ENCODE measurements at places on chromosomes 6 and 20.

GRCh38 chr20:9256393-9256792 is 187.5 kb downstream of the PLCB4 start:
- DNase-seq: no peak

GRCh38 chr6:91082311-91082832 is 495.5 kb upstream of the MAP3K7 start:
- no peak for DNase-seq

DNA sequence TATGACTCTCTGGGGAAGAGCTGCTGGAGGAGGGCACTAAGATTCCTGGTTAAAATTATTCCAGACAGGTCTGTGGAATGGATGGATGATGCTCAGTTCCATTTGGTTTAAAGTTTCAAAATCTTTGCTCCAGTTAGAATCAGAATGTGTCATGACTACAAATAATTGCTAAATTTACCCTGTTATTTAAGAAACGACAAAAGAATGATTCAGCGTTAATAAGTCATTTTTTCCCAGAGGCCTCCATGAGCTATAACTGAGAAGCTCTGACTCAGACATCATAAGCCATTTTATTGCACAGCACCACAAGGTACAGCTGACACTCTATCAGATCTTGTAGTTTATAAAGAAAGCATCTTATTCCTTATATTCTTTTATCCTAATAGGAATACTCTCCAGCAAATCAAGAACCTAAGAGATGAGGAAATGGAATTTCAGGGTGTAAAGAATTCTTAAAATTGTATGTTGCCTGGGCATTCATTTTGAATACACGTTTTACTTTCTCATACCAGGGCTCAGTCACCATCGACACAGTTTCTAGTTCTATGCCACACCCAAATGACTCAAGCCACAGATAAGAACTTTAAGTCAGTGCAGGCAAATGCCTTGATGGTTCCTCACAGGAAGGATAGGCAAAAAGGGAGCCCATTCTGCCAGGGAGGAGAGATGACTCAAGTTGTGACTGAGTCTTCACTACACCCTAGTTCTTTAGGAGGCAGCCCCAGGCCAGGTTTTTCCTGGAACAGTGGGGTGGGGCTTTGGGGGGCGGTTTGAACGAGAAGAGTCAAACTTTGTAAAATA is 636.0 kb downstream of the MMUT start:
- DNase-seq: peak; percentile 93

GRCh38 chr20:47515843-47516242 is 14.2 kb downstream of the NCOA3 start:
- no peak for DNase-seq

DNA sequence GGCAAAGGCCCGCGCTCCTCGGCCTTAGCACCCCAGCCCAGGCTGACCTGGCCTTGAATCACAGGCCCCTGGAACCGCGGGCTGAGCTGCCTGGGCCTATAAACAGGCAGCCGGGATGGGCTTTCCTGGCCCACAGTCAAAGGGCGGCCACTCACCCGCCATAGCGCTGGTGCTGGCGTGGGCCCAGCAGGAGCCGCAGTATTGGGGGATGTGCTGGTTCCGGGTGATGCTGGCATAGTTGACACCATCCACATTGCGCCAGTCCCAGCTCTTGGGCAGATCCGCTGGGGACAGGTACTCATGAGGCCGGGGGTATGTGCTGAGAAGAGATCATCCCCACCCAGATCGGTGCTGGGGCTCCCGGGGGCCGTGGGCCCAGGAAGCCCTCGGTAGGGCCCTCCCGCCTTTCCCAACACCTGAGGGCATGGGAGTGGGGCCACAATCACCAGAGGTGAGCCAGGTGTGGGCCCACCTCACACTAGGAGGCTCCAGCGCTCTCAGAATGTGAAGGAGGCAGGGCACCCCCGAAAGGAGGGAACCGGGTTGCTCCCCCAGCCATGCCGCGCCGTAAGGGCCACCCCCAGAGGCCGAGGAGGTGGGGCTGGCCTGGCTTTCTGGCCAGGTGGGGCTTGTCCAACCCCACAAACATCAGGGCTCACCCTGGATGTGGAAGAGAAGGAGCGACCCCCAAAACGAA is 739 bp downstream of the CTSZ start:
- peak; percentile 24 for DNase-seq

DNA sequence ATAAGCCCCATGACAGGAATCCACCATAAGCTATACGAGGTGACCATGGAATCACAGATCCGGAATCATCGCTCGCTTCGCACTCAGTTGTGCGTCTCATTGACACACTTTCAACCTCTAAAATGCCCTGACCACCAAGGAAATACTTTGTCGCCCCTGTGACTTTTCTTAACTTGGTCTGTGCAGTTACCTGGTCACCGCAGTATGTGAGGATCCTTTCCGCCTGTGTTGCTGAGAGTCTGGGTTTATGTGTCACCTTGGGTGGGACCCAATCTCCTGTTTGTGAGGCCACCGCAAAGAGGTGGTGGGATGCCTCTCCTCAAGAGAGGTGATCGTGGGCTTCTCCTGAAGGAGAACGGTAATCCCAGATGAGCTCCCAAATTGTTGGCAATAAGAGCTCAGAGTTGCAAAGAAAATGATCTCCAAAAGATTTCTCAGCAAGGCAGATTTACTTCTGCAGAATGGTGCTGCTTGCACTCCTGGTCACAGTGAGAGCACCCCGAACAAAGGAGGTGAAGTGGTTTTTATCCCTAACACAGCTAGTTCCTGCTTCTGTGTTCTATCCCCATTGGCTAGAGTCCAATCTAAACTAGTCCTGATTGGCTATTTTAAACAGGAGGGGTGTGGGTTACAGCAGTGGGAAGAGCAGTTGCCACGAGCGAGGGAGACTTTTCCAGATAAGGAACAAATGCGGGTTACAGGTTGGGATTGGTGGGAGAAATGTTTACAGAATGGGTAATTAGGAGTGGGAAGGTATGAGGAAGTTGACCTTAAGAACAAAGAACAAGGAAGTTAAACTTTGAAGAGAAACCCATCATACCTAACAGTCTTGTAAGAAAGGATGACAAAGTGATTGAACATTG is 9.1 kb upstream of the ZNFX1 start:
- peak; percentile 91 for DNase-seq

DNA sequence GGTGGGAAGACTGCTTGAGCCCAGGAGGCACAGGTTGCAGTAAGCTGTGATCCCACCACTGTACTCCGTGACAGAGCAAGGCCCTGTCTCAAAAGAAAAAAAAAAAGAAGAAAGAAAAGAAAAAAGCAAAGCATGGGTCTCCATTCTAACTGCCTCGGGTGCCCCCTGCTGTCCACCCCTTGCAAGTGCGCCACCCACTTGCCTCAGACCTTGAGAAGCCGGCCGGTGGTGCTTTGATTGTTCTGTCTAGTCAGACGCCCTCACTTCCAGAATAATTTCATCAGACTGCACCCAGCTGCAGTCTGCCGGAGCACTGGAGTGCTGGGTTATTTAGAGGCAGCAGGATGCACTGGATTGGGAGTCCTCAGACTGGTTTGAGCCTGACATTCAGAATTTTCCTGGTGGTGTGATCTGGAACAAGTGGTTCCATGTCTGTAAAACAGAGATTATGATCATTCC is 17.6 kb upstream of the TM9SF4 start:
- peak; percentile 66 for DNase-seq

- DNase-seq: no peak
Measured at GRCh38 chr6:14832427-14832826, 413.4 kb upstream of the JARID2 start.

- no peak for DNase-seq
Measured at GRCh38 chr6:165484178-165484889, 174.9 kb upstream of the C6orf118 start.

GRCh38 chr20:34710568-34710839 is 6.4 kb downstream of the TP53INP2 start:
- no peak for DNase-seq

DNA sequence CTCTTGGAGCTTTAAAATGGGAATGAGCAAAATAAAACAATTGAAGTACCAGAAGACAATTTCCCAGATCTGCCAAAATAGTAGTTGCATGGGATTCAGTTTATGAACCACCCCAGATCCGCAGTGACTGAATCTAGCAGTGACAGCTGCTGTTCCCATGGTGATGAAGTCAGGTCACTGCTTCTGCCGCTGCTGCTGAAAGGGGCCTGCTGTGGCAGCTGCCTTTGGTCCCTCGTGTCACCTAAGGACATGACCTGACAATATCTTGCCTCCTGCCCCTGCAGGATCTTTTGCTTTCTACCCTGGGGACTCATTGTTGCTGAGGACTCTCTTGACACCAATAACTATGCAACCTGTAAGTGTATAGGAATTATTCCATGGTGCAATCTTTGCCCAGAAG is 34.3 kb upstream of the OGFRL1 start:
- no peak for DNase-seq

DNA sequence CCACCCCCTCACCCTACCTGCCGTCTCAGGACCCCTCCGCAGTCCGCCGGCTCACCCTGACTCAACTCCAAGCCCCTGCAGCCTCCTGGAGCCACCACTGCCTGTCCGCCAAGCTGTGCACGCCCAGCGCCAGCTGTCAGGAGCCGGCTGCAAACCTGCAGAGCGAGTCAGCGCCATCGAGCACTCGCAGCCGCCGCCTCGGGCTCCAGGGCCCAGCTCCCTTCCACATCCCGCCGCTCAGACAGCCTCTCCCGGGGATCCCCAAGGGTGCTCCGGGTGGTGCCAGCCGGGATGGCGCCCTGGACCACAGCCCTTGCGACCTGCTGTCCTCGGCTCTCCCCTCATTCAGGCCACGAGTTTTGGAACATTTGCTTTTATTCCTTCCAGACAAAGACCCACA is 4.3 kb downstream of the TNNC2 start:
- DNase-seq: no peak

GRCh38 chr6:38739532-38739931 is 24.4 kb downstream of the DNAH8 start:
- no peak for DNase-seq

DNA sequence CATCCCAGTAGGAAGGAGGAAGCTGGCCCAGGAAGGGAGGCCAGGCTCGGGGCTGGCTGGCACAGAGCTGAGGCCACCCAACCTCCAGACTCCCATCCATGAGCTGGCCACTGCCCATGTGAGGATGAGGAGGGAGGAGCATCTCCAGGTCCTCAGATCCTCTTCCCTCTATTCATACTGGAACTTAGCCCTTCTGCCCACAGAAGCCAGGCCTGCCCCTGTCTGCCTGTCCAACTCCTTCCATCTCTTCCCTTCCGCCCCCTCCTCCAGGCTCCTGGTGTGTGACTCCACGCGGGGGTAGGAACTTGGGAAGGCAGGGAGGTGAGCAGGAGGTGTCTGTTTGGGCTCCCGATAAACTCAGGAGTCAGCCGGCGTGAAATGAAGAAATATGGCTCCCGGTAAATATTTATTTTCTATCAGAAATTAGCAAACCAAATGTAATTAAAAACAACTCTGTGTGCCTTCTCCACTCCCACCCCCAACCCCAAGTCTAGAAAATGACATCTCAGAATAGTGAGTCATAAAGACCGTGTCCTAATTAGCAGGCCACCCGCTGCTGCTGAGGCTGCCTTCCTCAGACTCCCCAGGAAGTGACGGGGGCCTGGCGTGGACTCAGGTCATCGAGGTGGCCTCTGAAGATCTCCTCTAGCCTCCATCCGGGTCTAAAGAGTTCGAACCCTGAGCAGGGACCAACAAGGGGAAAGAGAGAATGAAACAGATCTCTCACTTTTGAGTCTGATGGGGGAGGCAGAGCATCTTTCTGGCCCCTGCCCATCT is 81.9 kb downstream of the MDGA1 start:
- DNase-seq: no peak

- no peak for DNase-seq
Measured at GRCh38 chr6:128663238-128663637, 142.8 kb upstream of the PTPRK start.

GRCh38 chr20:49765846-49766541 is 46.6 kb upstream of the SLC9A8 start:
- DNase-seq: no peak

DNA sequence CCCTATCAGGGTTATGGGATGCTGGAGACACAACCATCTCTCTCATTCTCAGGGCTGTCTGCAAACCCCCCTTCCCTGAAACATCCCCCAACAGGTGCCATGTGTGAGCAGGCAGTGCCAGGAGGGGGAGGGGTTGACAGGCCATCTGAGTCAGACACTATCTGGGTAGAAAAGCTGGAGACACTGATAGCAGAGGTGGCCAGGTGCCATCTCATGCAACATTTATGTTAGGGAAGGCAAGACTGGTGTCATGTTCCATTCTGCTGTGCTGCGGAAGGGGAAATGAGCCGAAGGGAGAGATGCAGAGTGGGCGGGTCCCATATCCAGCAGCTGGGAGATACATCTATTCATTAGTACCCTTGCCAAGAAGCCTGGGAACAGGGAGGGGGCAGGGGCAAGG is 3.5 kb downstream of the LHFPL5 start:
- DNase-seq: no peak

- no peak for DNase-seq
Measured at GRCh38 chr20:22796469-22797077, 212.2 kb upstream of the FOXA2 start.

DNA sequence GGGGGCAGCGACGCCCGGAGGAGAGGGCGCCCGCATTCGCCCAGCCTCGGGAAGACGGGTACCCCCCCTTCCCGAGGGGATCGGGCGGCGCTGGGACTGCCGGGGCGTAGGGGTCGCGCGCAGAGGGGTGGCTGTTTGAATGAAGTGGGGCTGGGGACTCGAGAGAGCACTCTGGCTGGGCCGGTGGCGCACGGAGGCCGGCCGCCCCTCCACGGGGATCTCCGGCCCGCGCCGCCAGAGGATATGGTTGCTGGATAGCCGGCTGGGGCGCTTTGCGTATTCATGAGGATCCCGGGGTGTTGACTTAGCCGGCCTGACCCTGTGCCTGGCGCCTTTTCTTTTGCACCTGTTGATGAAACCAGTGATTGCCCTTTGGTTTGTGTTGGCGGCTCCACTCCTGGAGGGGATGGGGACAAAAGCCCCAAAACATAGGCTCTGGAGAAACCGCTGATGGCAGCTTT is 469 bp downstream of the SYNJ2 start:
- DNase-seq: peak; percentile 27

GRCh38 chr6:112203577-112204349 is 50.6 kb downstream of the LAMA4 start:
- peak; percentile 63 for DNase-seq

GRCh38 chr20:39702701-39703349 is 740.7 kb downstream of the DHX35 start:
- no peak for DNase-seq

GRCh38 chr6:4599924-4600323 is 176.3 kb upstream of the CDYL start:
- DNase-seq: no peak

GRCh38 chr6:154805288-154805911 is 72.2 kb downstream of the SCAF8 start:
- no peak for DNase-seq

DNA sequence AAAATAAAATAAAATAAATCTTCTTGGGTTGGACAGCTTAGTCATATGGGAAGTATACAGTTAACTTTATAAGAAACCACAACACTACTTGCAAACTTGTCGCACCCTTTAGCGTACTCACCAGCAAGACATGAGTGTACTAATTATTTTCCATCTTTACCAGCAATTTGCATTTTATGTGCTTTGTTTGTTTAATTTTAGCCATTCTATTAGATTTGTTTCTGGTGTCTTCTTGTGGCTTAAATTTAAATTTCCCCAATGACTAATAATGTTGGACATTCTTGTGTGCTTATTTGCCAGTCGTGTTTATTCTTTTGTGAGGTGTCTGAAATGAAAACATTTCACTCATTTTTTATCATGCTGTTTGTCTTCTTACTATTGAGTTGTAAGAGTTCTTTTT is 1172.2 kb upstream of the CITED2 start:
- no peak for DNase-seq

- no peak for DNase-seq
Measured at GRCh38 chr6:168721571-168721970, 280.6 kb downstream of the SMOC2 start.

Measured in LoVo (cell line).